ENCODE measurements at places on chromosomes 12 and 14. TPM values are rescaled to one million over a fixed set of nuclear protein-coding genes. Genes with fewer than 3 reads are reported as not detected.

- DNase-seq = no peak
These were observed 113.1 kb upstream of the TMCC3 start for GRCh38 chr12:94763462-94763861.

LRRC9 gene
- not detected for total RNA-seq

RD3L gene
- not detected for total RNA-seq

PPP1R36 gene
- not detected for total RNA-seq

GRCh38 chr12:132886529-132887477 lies 602 bp downstream of the CHFR start:
- no peak for DNase-seq

GRCh38 chr12:22286569-22286968 lies 47.9 kb downstream of the ST8SIA1 start:
- no peak for DNase-seq

DNA sequence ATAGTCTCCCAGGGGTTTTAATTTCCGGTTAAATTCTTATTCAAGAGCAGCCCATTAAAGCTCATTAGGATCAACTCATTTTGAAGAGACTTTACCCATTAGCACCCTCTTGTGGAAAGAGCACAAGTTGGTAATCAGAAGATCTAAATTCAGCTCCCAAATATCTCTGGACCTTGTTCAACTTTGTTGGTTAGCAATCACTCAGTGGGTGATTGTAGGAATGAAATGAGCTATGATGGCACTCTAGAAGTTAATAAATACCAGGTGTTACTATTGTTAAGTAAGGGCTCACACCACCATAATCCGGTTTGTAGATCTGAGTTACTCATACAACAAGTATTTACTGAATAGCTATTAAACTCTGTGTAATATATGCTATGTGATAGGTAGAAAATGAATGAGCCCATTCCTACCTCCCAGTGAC lies 42.9 kb downstream of the TRIP11 start:
- no peak for DNase-seq

GRCh38 chr12:32233568-32233967 lies 126.9 kb downstream of the BICD1 start:
- no peak for DNase-seq

DAO gene
- total RNA-seq = not detected

- DNase-seq = no peak
These were observed 17.0 kb downstream of the TMPRSS12 start for GRCh38 chr12:50859621-50860310.

- DNase-seq = no peak
These were observed 50.1 kb downstream of the LRCOL1 start for GRCh38 chr12:132560364-132560613.

RNASE4 gene
- 1.1 TPM for total RNA-seq

GRCh38 chr12:57430112-57430930 lies 522 bp downstream of the R3HDM2 start:
- DNase-seq = no peak

CNTN1 gene
- total RNA-seq = 0.19 TPM

GRCh38 chr12:54369597-54370131 lies 5.4 kb upstream of the GPR84 start:
- DNase-seq = no peak

FAR2 gene
- 1.2 TPM for total RNA-seq

DNA sequence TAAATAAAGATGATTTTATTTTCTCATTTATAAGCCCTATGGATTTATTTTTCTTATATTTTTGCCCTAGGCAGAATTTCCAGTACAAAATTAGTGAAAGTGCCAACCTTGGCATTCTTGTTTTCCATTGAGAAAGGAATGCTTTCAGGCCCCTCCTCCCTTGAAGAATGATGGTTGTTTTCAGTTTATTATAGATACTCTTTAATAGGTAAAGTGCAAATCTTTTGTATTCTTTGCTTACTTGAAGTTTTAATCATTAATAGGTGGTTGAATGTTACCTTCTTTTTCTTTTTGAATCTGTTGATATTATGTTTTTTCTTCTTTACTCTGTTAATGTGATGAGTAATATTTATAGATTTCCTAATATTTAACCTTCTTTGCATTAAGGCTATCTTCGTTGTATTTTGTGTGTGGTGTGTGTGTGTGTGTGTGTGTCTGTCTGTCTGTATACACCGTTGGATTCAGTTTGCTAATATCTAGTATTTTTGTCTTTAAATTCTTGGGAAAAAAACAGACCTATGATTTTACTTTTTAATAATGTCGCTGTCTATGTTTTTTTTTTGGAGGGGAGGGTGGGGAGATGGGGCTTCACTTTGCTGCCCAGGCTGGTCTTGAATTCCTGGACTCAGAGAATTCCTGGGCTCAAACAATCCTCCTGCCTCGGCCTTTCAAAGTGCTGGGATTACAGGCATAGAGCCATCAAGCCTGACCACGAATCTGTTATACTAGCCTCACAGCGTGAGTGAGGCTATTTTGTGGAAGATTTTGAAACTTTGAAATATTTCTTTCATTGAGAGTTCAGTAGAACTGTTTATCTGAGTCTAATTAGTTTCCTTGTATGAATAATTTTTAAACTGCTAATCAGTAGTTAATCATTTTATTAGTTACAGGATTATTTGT lies 13.5 kb downstream of the SRGAP1 start:
- DNase-seq = no peak

- DNase-seq = no peak
These were observed 180.9 kb downstream of the EXOC5 start for GRCh38 chr14:57087841-57088240.

IGF1 gene
- 3.2 TPM for total RNA-seq

DNA sequence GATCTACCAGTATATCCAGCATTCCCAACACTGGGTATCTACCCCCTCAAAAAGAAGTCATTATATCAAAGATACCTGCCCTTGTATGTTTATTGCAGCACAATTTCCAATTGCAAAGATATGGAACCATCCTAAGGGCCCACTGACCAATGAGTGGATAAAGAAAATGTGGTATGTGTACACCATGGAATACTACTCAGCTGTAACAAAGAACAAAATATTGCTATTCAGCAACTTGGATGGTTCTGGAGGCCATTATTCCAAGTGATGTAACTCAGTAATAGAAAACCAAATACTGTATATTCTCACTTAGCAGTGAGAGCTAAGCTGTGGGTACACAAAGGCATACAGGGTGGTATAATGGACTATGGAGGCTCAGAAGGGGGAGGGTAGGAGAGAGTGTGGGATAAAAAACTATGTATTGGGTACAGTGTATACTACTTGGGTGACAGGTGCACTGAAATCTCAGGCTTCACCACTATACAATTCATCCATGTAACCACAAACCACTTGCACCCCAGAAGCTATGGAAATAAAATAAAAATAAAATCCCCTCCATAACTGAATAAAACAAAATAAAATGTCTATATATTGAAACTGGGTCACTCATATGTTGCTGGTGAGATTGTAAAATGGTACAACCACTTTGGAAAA lies 34.7 kb upstream of the STK38L start:
- DNase-seq = no peak

DNA sequence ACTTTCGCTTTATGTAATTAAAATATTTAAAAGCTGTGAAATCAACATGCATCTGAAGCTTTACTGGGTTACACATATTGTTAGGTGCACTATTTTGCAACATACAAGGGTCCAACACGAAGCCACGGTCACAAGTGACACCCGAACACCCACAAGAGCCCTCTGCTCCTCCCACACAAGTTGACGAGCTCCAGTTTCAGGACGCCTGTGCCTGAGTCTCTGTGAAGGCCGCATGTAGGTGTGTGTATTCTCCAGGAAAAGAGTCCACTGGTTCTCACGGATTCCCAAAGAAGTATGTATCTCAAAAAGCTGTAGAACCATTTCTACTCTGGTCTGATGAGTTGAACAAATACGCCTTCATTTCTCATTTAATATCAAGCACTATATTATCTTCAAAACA lies 12.0 kb downstream of the SLC15A4 start:
- no peak for DNase-seq

- no peak for DNase-seq
These were observed 32.6 kb downstream of the ACTN1 start for GRCh38 chr14:68946489-68946822.

GRCh38 chr12:124548854-124549378 lies 18.5 kb downstream of the NCOR2 start:
- DNase-seq = no peak

GRCh38 chr12:5692850-5693249 lies 252.2 kb downstream of the ANO2 start:
- DNase-seq = no peak

PNMA1 gene
- total RNA-seq = 22.4 TPM

- no peak for DNase-seq
These were observed 45.0 kb upstream of the OR6J1 start for GRCh38 chr14:22689199-22689598.
